ENCODE measurements at places on chromosomes 16 and 17. TPM values are rescaled to one million over a fixed set of nuclear protein-coding genes. Genes with fewer than 3 reads are reported as not detected.

DNA sequence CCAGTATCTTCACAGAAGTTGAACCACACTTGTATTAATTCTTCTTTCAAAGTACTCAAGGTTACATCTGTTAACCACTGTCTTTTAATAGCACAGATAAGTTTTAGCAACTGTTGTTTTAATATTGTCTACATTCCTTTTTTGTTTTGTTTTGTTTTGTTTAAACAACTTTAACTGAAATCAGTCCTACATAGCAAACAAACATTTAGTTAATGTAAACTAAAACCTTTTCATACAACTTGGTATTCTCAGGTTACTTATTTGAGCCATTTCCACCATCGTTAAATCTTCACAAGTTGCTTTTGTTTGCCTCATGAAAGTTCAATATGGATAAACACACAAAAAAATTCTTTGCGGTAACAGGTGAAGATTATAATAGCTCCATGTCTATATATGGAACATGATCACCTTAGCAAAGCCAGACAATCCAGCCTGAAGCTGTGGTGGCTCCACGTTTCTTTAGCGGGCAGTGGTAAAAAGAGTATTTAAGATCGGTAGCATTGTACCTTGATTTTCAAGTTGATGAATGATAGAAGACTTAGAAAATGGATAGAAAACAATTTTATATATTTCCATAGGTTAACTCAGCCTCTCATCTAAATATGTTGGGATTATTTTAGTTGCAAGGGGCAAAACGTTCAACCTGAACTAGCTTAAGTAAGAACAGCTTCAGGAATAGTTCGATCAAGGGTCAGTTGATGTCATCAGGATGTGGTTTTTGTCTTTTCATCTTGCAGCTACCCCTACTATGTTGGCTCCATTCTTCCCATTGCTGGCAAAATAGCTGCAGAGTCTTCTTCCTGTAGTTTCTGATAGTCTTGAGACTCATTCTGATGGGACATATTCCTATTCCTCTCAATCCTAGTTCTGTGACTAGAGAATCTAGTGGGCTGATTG, 182.8 kb downstream of the FTO start:
- no peak for DNase-seq

- peak; percentile 49 for DNase-seq
Observed at GRCh38 chr17:4482338-4483011, 16.2 kb upstream of the SPNS2 start.

DNA sequence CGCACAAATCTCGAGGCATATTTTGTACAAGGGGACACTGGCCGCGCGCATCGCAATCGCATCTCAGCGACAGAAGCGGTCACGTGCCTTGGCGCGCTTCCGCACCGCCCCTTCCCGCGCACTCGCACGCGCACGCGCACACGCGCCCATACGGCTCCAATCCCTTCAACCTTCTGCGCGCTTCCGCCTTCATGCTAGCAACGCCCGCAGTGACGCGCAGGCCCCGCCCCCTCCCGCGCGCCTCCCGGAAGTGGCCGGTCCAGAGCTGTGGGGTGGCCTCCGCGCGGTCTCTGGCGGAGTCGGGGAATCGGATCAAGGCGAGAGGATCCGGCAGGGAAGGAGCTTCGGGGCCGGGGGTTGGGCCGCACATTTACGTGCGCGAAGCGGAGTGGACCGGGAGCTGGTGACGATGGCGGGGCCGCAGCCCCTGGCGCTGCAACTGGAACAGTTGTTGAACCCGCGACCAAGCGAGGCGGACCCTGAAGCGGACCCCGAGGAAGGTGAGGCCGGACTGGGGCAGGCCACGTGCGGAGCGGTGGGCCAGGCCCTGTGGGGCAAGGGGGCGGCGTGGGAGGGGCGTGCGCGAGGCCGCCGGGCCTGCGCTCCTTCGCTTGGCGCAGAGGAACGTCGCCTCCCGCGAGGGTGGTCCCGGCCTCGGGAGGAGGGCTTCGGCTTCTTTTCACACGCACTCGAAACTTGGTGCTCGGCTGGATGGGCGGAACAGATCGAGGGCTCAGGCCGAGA, at the start of gene AATF:
AATF (plus strand) TSS at position 238 of the 744 bp plus-strand sequence; CDS start at position 410, 172 bp downstream.
- DNase-seq, result peak; percentile 99

DNA sequence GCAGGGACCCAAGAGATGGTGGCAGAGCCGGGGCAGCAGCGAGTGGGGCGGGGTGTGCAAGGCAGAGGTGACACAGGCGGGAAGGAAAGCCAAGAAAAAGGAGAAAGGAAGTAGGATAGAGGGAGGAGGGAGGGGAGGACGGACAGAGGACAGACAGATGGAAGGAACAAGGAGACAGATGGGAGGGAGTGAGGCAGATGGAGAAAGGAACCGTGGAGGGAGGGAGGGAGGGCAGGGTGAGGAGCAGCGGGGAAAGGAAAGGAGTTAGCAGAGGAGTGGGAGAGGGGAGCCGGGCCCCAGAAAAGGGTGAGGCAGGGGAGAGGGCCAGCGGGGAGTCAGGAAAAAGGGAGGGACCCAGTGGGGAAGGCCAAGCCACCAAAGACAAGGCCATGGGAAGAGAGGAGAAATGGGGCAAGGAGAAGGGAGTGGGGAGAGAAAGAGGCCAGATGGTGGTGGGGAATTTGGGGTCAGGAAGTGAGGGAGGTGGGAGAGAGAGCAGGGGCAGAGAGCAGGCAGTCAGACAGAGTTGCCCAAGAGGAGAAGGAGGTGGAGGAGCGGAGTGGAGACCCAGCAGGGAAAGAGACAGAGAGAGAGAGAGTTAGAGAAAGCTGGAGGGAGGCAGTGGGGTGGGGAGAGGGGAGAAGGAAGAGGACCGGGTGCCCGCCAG, 13.2 kb upstream of the ASGR1 start:
- peak; percentile 21 for DNase-seq

DNA sequence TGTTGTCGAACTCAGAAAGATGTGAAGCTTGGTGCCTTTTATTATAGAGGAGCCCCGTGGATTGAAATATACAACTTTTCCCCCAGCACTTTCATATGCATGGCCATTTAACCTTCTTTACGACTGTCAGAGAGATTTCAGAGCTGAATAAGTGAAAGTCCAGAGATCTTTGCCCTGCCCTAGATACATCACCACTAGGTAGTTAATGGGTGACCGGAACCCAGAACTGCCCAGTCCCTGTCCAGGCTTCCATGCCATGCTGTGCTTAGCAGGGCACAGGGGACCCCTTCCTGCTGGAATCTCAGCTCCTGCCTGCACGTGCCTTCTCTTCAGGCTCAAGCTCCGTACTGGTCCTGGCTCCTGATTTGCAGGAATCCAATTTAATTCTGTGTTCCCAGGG, 32.2 kb downstream of the SRL start:
- DNase-seq, result no peak

GRCh38 chr17:42274253-42274542, 2.0 kb downstream of the STAT5B start:
- no peak for DNase-seq

DNA sequence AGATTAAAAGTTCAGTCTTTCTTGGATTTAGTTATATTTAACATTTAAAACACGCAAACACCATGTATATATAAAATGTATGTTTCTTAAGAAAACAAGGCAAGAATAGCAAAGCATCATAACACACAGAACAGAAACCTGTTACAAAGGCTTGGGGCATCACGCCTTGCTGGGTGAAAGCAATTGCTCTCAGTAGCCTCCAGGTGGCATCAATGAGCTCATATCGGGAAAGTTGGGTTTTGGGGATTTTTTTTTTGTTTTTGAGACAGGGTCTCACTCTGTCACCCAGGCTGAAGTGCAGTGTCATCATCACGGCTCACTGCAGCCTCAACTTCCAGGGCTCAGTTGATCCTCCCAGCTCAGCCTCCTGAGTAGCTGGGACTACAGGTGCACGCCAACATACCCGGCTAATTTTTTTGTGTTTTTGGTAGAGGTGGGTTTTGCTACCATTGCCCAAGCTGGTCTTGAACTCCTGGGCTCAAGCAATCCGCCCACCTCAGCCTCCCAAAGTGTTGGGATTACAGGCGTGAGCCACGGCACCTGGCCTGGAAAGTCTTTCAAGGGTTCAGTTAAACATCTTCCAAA, 56.9 kb downstream of the CYB5D2 start:
- peak; percentile 67 for DNase-seq

- no peak for DNase-seq
Observed at GRCh38 chr16:55613613-55614335, 42.0 kb upstream of the SLC6A2 start.

DNA sequence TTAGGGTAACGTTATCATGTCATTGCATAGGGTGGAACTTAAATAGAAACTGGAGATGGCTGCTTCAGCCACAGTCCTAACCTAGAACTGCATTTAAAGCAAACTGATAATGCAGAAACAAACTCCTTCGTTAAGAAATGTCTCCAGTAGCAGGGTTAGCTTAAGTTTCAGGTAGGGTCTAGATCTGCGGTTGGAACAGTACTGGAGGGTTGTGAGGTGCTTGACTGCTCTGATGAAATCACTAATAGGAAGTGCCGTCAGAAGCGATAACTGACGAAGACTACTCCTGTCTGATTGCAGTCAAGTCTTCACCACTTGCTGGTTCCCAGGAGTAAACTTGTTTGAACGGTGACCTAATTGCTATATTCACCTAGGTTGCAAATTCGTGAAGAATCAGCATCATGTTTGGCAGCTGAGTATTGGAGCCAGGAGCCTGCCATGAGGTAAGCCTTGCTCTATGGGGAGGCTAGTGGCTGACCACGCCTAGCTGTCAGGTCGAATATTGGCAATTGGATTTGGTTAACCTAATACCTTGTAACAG, 24.5 kb downstream of the TRPV2 start:
- peak; percentile 50 for DNase-seq

GRCh38 chr16:19179546-19180490, 11.8 kb downstream of the SYT17 start:
- peak; percentile 72 for DNase-seq

GRCh38 chr16:53781023-53781605, 77.2 kb downstream of the FTO start:
- no peak for DNase-seq

The TPSD1 gene
- 7.6 TPM for total RNA-seq

The DNAAF1 gene
- not detected for total RNA-seq

The GRB7 gene
- total RNA-seq, result 33.3 TPM

The HS3ST3B1 gene
- 2.6 TPM for total RNA-seq

The FAM171A2 gene
- total RNA-seq, result 5.4 TPM
